Activated naive CD4-positive, alpha-beta T cell treated with anti-CD3 and anti-CD28 coated beads for 36 hours (primary cell): ENCODE measurements at places on chromosomes 11 and 22. TPM values are rescaled to one million over a fixed set of nuclear protein-coding genes. Genes with fewer than 3 reads are reported as not detected.

DNA sequence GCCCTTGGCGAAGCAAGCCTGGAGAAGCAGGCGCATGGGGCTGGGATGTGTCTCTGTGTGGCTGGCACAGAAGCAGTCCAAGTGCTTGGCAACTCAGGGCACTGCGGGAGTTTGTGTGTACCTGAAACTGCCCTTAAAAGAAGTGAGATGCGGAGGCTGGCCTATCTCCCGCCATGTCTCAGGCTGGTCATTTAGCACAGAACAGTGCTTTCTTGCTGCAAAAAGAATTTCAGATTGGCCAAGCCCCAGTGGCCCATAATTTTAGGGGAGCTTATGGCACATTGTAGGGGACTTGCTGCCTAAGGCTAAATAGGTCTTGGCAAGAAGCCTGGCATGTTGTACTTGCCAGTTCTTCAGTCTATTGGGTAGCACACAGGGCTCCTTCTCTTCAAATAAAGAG lies 16.4 kb downstream of the EHF start:
- no peak overlapping the region for H3K4me3 ChIP-seq
- no peaks in the 10 kb centered on the region for H3K36me3 ChIP-seq
- H3K4me1 ChIP-seq = peaks cover 18% of the 10 kb centered on the region

DNA sequence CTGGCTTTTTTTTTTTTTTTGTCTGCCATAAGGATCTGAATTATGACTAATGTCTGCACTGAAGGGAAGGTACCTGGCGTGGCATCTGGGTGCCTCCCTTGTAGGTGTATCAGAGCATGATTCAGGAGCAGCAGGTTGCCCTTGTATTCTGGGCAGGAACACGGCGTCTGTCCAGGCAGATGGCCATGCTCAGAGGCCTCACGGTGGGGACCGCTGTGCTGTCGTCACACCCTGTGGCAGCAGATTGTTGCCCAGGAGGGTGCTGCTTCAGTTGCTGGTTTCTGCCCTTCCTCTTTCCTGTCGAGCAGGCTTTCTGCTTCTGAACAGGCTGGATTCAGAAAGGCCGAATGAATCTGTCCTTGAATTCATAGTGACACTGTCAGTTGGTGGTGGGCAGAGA lies 11.0 kb downstream of the ZNRF3 start:
- H3K27me3 ChIP-seq = peaks cover 4% of the 10 kb centered on the region
- no peak overlapping the region for H3K4me3 ChIP-seq
- H3K27ac ChIP-seq = no peak overlapping the region
- no peaks in the 10 kb centered on the region for H3K36me3 ChIP-seq
- DNase-seq = no peak

DNA sequence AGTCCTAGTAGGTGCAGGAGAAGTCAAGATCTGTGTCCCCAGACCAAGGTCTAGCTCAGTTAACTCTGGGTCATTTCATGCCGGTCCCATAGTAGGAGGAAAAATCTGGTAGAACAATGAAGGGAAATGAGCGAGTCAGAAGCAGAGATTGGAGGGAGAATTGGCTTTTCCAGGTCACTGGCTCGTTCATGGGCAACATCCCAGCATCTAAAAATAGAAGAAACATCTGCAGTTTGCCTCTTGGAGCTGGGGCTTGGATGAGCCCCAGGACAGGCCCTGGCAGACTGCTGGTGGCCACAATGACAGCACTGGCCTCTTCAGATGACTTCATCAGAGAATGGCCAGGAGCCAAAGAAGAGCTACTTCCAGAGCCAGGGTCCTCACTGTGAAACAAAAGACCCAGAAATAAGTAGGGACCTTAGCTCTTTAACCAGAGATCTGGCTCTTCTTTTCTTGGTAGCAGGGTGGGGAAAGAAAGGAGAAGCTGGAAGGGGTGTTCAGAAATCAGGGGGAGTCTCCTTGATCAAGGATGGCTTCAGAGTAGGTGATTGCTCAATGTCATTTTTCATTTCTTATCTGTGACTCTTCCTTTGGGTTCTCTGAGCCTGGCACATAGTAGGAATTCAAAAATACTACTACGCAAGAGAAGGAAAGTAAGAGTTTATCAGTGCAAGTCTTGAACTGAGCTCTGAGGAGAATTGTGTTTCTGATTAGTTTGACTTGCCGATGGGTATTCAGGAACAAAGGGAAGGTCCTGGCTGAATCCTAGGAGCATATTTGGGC lies 102.6 kb downstream of the TMPRSS5 start:
- H3K27ac ChIP-seq = no peak overlapping the region
- H3K4me3 ChIP-seq = no peak overlapping the region
- no peaks in the 10 kb centered on the region for H3K36me3 ChIP-seq
- H3K27me3 ChIP-seq = peaks cover 18% of the 10 kb centered on the region
- DNase-seq = no peak

SLC5A1 gene
- total RNA-seq = not detected

- H3K36me3 ChIP-seq = no peaks in the 10 kb centered on the region
- H3K4me1 ChIP-seq = no peaks in the 10 kb centered on the region
- no peak for DNase-seq
Measured at GRCh38 chr11:130051082-130051481, 18.6 kb upstream of the APLP2 start.

DNA sequence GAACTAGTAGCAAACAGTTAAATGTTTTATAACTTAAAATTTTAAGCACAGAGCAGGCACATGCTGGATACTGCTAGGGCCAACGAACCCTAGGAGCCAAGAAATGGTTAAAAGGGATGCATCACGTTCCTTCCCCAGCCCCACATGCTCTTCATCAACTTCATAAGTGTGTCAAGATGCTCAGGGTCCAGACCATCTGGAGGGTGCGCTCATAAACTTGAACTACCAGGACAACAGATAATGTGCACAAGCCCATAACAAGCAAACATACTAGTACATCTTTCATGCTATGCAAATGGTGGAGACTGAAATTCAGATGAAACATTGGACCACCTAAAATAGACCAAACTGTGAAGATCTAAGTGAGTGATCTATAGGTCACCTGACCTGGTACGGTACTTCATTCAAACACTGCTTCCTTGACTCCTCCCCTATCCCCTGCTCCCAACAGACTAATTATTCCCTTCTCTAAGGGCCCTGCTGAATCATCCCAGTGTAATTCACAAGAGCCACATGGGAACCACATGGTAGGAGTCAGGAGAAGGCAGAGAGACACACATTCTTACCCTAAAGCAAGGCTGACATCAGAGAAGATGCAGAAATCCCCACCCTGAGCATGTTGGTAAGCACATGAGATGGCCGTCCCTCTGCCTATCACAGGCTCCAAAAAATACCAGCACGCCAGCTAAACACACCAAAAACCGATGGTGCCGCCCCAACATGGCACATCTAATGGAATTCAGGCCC lies 83.9 kb downstream of the ETS1 start:
- peaks cover 86% of the 10 kb centered on the region for H3K4me1 ChIP-seq
- H3K36me3 ChIP-seq = peaks cover 74% of the 10 kb centered on the region
- peak overlapping the region; percentile 97 for H3K27ac ChIP-seq
- H3K27me3 ChIP-seq = no peaks in the 10 kb centered on the region
- peak overlapping the region; percentile 78 for H3K4me3 ChIP-seq
- DNase-seq = peak; percentile 73

TUBA8 gene
- not detected for total RNA-seq

DNA sequence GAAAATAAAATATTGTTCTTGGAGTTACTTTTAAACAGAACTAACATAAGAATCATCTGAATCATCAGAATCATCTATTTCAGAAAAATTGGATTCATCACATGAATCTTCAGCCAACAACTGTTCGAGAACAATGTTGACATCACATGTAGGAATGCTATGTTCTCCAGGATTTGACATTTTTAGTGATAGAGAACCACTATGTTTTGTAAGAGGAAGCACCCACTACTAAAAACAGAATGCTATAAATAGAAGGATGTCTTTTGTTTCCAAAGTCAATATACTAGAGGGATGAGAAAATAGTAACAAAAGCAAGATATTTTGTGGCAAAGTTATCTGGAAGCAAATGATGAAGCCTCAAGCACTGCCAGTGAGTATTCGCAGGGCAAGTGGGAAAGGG lies 263.4 kb upstream of the DDI1 start:
- no peak overlapping the region for H3K27ac ChIP-seq
- H3K4me1 ChIP-seq = no peaks in the 10 kb centered on the region
- DNase-seq = no peak
- H3K4me3 ChIP-seq = no peak overlapping the region
- H3K27me3 ChIP-seq = no peaks in the 10 kb centered on the region

DNA sequence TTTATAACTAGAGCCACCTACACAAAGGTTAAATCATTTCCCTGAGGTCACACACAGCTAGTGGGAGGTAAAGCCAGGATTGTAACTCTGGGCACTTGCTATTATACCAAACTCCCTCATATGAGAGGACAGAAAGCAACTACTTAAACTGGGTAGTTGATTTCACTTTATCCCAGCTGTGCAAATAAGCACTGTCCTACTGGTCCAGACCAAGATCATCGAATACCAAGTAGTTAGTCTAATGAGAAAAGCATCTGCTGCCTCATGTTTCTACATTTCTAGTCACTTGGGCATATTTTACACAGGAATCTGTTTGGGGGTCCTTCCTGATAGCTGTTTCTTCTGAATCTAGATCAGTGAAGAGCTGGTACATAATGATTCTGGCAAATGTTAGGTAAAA lies 178.6 kb upstream of the NARS2 start:
- H3K27ac ChIP-seq = no peak overlapping the region
- peaks cover 7% of the 10 kb centered on the region for H3K27me3 ChIP-seq
- no peaks in the 10 kb centered on the region for H3K36me3 ChIP-seq
- no peaks in the 10 kb centered on the region for H3K4me1 ChIP-seq

MYRF gene
- 0.27 TPM for total RNA-seq

DNA sequence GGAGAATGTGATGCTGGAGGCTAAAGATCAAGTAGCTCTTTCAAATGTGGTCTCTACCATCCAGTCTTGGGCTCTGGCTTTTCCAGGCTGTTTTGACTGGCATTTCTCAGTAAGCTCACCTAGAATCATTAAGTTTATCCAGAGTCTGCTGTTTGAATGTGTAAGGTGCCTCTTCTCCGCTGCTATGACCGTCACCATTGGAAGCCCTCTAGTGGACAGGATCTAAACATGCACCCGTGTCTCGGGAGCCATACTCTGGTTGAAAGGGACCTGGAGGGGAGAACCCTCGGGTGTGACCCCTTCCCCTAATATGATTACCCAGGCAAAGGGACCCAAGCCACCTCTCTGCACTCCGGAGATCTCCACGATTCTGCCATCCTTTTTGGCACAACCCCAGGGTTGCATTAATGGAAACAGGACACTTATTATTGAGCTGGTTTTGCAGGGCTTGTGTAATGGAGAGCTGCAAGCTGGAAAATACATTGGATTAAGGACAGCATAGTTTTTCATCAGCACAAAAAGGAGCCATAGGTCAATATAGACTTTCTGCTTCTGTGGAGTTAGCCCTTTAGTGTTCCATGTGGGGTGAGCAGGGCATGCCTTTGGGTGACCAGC lies 191.0 kb upstream of the LARGE1 start:
- H3K27me3 ChIP-seq = peaks cover 8% of the 10 kb centered on the region
- H3K4me1 ChIP-seq = no peaks in the 10 kb centered on the region
- H3K27ac ChIP-seq = no peak overlapping the region
- H3K36me3 ChIP-seq = no peaks in the 10 kb centered on the region

DEPDC7 gene
- 2.5 TPM for total RNA-seq

DNA sequence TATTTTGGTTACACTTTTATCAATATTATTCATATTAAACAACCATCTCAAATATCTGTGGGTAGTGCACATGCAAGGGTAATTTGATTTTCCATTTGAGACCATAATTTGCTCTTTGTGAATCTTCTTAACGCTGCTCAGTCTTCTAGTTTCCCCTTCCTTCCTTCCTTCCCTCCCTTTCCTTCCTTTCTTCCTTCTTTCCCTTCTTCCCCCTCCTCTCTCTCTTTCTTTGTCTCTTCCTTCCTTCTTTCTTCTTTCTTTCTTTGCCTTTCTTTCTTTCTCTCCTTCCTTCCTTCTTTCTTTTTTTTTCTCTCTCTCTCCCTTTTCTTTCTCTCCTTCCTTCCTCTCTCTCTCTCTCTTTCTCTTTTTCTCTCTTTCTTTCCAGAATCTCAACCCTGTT lies 4.1 kb upstream of the RNF26 start:
- H3K27me3 ChIP-seq = no peaks in the 10 kb centered on the region
- DNase-seq = no peak
- no peak overlapping the region for H3K27ac ChIP-seq
- peaks cover 5% of the 10 kb centered on the region for H3K4me1 ChIP-seq
- H3K4me3 ChIP-seq = no peak overlapping the region

GRCh38 chr22:49525801-49526535 lies 301.7 kb downstream of the BRD1 start:
- H3K4me1 ChIP-seq = no peaks in the 10 kb centered on the region
- H3K27ac ChIP-seq = no peak overlapping the region
- DNase-seq = no peak
- H3K4me3 ChIP-seq = no peak overlapping the region
- peaks cover 6% of the 10 kb centered on the region for H3K36me3 ChIP-seq
- no peaks in the 10 kb centered on the region for H3K27me3 ChIP-seq
